ENCODE measurements at places on chromosomes 5 and 9. TPM values are rescaled to one million over a fixed set of nuclear protein-coding genes. Genes with fewer than 3 reads are reported as not detected.

- no peak for DNase-seq
Observed at GRCh38 chr5:156149213-156149612, 177.8 kb upstream of the SGCD start.

The OTP gene
- not detected for total RNA-seq

DNA sequence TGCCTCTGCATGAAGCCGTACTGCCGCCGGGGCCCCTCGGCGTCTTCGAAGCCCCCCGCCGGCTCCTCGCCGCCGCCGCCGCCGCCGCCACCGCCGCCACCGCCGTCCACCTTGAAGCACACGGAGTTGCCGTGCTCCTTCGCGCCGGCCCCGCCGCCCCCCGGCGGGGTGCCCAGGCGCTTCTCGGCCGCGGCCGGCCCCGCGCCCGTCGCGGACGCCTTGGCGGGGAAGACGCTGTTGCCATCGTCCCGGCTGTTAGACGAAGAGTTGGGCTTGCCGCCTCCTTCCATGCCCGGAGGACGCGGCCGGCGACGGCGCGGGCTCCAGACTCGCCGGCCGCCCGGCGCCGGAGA, 400 bp downstream of the HCN1 start:
- no peak for DNase-seq

The TOR4A gene
- 29.8 TPM for total RNA-seq

- no peak for DNase-seq
Observed at GRCh38 chr9:100580257-100580656, 2.4 kb downstream of the CAVIN4 start.

The PCDHB8 gene
- total RNA-seq, result 0.34 TPM

The MRPS2 gene
- total RNA-seq, result 19.5 TPM

DNA sequence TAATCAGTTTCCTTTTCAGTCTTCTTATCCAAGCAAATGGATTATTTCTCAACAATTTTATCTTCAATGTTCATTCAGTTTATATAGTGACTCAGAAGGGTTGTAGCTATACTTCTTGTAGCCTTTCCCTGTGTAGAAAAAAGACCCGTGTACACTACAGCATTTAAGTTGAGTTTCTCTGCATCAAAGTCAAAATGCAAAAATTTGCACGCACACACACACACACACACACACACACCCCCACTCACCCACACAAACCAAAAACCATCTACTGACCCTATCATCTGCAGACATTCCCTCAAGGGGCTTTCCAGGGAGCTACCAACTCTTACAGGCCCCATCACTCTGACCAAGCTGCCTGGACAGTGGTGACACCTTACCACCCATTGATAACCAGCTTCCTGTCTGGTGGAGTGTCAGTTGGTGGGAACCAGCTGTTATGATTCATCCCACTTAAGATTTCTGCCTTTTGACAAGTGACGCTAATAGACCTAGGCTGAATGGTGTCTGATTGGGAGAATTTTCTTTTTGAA, 12.2 kb upstream of the ELL2 start:
- DNase-seq, result peak; percentile 20

- DNase-seq, result peak; percentile 72
Observed at GRCh38 chr5:33369485-33370465, 71.0 kb upstream of the TARS1 start.

DNA sequence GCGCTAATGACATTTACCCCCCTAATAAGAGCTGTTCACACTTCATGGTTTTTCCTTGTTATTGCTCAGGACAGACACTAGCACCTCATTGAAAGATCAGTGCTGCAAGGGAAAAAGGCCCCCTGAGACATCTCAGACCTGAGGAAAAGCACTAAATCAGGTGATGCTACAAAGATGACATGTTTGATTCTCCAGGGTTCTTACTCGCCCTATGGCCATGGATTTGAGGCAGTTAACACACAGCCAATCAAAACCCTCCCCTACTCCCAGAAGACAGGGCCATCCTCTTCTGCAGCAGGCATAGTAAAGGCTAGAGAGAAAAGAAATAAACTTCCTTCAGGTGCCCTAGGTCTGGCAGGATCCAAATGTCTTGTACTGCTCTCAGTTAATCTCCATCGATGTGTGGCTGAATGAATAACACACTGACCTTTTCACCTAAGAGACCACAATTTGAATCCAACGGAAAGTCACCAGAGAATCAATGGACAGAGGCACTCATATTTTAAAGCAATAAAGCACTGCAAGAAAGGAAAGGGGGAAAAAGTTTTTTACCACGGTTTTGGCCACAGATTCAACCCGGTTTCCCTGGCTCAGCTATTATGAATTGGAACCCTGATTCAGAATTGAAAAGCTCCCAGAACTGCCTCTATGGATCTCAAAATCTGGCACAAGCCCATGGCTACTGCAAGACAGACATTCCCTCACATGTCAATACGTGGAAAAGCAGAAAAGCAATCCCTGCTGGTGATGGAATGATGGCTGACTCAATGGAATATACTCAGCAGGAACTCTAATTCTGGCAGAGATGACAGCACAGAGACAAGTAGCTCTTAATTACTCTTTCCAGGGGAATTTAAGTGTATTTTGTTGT, 329.5 kb downstream of the BNC2 start:
- DNase-seq, result peak; percentile 45

DNA sequence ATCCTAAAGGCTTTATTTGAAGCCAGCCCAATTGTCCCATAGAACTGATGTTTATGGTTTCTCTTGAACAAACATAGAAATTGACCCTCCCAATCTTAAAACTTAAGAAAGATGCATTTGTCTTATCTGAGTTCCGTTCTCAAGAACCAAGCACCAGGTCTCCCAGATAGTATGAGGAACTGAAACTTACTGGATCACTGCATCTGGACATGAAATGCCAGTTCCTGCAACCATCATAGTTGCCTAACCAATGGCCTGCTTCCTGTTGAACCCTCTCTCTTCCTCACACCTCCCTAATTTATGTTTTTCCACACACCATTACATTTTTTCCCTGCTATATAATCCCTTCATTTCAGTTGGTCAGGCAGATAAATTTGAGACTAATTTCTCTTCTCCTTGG, 478.9 kb downstream of the HTR1A start:
- DNase-seq, result no peak

The PCDHGA10 gene
- 6.0 TPM for total RNA-seq

The SPAG8 gene
- total RNA-seq, result 0.19 TPM

GRCh38 chr9:29730163-29730562, 2156.9 kb upstream of the C9orf72 start:
- no peak for DNase-seq

DNA sequence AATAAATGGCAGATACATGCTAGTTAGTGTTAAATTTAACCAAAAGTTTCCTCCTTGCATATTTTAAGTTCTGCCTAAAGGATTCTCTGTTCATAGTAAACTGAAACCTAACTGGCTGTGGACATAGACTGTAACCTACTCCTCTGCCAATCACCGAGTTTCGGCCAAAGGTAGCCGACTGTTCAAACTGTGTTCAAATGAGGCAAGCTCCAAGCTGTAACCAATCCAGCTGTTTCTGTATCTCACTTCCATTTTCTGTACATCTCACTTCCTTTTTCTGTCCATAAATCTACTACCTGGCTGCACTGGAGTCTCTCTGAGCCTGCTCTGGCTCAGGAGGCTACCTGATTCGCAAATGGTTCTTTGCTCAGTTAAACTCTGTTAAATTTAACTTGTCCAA, 44.1 kb downstream of the KCNV2 start:
- DNase-seq, result no peak

The GABRA1 gene
- total RNA-seq, result not detected

DNA sequence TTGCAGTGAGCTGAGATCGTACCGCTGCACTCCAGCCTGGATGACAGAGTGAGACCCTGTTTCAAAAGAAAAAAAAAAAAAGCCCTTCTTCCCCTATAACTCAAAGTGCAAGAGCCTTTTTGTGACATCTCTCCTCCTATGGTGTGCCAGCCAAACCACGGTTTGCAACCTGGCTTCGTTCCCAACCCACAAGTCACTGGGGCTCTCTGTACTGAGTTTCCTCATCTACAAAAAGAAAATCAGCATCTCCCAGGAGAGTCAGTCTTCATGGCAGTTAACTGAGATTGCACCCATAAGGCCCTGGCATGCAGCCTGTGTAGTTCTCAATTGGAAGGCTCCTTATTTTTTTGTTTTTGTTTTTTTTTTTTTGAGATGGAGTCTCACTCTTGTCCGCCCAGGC, 14.8 kb downstream of the ODF2 start:
- DNase-seq, result no peak

The ZNF883 gene
- total RNA-seq, result 0.60 TPM

DNA sequence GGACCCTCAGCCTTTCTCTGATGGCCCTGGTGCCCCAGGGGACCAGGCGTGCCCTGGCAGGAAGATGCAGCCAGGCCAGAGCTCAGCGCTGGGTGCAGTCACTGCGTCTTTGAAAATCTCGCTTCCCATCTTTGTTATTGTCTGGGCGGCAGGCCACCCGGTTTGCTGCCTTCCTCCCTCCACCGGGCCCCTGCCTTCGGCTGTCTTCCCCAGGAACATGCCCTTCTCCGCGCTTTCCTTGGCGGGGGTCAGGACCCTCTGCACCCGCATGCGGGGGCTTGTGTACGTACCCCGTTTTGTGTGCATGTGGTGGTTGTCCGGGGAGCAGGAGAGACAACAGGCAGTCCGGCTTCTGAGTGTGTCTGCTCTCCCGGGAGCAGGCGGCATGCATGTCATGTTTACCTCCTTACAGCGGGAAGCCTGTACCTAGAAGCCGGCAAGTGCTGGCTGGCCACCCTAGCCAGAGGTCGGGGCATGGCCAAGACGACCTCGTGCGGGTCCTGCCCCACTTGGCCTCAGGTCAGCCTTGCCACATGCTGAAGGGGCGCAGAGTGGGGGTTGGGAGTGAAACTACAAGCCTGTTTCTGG, 49.5 kb downstream of the DAB2IP start:
- DNase-seq, result no peak

- no peak for DNase-seq
Observed at GRCh38 chr9:81718244-81718643, 28.9 kb upstream of the TLE1 start.

The EDIL3 gene
- 1.5 TPM for total RNA-seq

The PROB1 gene
- total RNA-seq, result 6.1 TPM

- DNase-seq, result peak; percentile 59
Observed at GRCh38 chr5:64229163-64229774, 63.6 kb downstream of the RNF180 start.

The CCDC69 gene
- 5.4 TPM for total RNA-seq

- no peak for DNase-seq
Observed at GRCh38 chr9:23907343-23907742, 81.3 kb upstream of the ELAVL2 start.

DNA sequence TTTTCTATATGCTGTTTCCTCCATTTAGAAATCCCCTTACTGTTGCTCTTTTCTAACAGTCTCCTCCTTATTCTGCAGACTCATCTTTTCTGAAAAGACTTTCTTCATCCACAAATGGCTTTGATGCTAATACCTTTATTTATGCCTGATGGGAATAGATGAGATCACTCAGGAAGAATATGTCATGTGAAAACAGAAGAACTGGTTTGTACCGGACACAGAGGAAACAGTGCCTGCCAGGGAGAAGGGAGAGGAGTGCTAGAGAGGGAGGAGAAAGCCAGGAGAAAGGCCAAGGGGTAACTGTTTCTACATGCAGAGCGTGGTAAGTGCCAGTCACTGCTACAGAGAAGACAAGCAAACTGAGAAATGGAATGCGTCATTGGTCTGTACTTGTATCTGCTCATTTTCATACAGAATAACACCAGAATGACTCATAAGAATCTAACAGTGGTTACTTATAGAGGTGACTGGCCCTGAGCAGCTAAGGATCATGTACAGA, 45.9 kb upstream of the PJA2 start:
- peak; percentile 97 for DNase-seq

GRCh38 chr9:121557581-121558447, 58.2 kb upstream of the GGTA1 start:
- peak; percentile 94 for DNase-seq

DNA sequence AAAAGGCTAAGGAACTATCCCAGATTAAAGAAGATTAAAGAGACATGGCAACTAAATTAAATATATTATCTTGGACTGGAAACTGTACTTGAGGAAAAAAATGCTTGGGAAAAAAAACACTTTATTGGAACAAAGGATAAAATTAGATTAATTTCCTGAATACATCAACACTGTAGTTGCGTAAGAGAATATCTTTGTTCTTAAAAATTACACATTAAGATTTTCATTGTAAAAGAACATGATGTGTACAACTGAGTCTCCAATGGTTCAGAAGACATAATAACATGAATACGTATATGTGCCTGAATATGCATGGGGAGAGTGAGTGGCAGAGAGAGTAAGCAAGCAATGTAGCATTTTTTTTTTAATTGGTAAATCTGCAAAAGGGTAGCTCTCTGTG, 2.8 kb downstream of the AP3B1 start:
- DNase-seq, result no peak

DNA sequence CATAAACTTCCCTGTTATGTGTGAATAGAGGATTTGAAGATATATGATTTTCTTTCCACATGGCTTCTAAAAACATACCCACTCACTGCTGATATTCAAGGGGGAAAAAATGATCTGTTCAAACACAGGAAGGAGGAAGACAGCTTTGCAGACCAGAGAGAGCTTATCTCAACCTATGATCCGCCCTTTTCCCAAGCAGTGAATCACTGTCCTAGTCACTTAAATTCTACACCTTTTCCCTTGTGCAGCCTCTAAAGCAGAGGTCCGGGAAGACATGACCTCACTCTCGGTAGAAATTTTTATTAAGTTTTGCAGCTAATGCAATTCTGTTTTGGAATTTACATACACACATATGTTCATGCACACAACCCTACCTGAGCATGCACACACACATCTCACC, 197.2 kb downstream of the DIRAS2 start:
- no peak for DNase-seq

DNA sequence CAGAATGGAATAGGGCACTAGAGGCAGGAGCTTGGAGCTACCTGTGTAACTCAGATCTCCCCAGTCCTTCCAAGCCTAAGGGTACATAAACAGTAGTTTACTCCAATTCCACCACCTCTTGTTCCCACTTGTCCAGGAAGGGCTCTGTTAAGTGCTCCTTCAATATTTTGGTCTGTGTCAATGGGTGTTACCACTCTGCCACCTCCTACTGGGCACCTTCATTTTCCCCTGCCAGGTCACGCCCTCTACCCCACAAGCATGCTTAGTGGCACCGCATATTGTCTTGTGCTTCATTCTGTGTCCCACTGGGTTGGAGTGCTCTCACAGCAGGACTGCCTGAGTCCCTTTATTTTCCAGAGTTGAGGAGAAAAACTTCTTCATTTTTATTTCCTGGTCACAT, 459.8 kb downstream of the ARHGEF28 start:
- no peak for DNase-seq

The ALDOB gene
- under 0.01 TPM for total RNA-seq

Data from dermis blood vessel endothelial cell (primary cell).